NCI-H1436 treated with DMSO at 0.1 percent for 48 hours (cell line): ENCODE measurements at places on chromosomes 16 and 17.

GRCh38 chr16:56109994-56110393, 81.3 kb upstream of the GNAO1 start:
- DNase-seq: no peak

GRCh38 chr16:11276896-11277593, 765 bp upstream of the PRM2 start:
- no peak for DNase-seq

DNA sequence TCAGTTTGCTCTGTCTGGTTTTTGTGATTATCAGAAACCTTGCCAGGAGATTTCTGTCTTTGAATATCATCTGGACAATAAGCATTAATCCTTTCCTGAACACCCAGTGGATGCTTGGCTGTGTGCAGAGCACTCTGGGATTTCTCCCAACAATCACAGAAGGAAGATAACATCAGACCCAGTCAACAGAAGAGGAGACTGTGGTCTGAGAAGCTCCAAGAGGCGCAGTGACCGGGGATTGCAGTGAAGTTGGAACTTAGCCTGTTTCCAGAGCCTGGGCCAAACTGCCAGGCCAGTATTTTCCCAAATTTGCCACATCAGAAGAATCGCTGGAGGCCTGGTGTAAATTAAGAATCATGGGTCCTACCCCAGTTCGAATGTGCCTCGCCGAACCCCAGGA, 264.7 kb downstream of the C16orf95 start:
- no peak for DNase-seq

DNA sequence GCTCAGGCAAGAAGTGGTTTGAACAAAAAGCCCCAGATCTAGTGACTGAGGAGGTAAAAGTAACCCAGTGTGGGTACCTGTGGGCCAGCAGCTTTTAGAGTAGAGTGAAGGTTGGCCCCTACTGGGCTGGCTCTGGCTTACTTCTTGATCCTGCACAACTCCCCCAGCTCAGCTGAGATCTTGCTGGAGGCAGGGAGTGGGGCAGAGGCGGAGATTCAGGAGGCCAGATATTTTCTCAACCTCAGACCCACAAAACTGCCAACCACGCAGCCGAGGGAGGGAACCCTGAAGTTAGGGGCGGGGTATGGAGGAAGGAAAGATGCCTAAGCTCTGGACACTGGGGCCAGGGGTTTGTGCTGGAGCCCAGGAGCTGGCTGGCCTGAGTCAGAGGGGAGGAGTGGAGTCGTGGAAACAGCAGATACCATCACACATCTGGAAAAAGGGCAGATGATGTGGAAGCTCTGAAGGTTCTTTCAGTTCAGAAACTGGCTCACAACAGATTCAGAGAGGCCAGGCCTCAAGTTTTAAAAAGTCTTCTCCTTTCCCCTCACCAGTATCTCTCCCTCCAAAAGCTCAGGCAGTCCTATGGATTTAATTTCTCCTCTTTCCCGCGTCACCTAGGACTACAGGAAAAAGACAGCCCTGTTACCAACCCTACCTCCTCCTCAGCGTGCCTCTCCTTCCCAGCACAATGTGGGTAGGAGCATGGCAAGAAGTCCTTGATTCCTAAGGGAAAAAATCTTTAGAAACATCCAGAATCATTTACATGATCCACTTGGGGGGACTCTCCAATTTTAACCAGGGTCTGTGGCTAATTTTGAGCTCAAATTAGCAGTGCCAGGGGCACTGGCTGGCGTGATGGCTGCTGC, 48.1 kb downstream of the MYO18A start:
- no peak for DNase-seq

DNA sequence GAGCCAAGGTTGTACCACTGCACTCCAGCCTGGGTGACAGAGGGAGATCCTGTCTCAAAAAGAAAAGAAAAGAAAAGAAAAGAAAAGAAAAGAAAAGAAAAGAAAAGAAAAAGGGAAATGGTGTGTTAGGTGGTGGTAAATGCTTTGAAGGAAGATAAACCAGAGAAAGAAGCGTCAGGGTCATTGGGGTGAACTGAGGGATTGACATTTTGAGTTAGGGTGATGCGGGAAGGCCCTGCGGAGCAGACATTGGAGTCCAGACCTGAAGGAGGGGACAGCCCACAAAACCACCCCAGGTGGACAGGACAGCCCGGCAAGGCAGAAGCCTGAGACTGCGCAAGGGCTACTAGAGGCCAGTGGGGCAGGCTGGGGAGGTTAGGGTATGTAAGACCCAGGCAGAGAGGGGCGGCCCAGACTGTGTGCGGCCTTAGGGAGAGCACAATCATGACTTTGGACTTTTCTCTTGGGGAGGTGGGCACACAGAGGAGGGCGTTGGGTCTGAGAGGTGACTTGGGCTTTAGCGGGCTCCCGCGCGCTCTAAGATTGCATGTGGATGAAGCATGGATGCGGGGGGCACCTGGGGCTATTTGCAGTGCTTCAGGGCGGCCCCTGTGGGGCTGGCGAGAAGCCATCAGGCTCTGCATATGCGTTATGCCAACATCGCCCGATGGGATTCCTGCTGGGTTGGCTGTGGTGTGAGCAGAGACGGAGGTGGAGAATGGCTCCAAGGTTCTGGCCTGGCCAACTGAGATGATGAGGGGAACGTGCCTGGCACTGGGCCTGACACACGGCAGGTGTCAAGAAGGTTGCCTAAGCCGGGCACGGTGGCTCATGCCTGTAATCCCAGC, 3.3 kb upstream of the GAA start:
- no peak for DNase-seq

- DNase-seq: no peak
These were observed 3.5 kb downstream of the GSG1L start for GRCh38 chr16:28059841-28060575.

- DNase-seq: no peak
These were observed 3.6 kb downstream of the USP7 start for GRCh38 chr16:8959921-8960787.

- DNase-seq: no peak
These were observed 1.0 kb upstream of the MFAP4 start for GRCh38 chr17:19387921-19388521.

GRCh38 chr17:73304971-73305812, 6.6 kb downstream of the CDC42EP4 start:
- DNase-seq: no peak

DNA sequence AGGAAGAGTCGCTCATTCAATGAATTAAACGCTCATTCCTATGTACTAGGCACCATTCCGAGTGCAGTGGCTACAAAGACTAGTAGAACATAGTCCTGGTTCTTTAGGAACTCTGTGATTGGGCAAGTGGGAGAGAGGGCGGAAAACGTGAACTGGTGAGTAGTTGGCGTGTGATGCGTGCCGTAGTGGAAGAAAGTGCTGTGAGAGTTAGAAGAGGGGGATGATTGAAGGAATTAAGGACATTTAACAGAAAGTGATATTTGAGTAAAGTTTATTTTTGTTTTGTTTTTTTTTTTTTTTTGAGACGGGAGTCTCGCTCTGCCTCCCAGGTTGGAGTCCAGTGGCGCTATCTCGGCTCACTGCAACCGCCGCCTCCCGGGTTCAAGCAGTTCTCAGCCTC, 7.9 kb upstream of the SLFN14 start:
- DNase-seq: no peak

DNA sequence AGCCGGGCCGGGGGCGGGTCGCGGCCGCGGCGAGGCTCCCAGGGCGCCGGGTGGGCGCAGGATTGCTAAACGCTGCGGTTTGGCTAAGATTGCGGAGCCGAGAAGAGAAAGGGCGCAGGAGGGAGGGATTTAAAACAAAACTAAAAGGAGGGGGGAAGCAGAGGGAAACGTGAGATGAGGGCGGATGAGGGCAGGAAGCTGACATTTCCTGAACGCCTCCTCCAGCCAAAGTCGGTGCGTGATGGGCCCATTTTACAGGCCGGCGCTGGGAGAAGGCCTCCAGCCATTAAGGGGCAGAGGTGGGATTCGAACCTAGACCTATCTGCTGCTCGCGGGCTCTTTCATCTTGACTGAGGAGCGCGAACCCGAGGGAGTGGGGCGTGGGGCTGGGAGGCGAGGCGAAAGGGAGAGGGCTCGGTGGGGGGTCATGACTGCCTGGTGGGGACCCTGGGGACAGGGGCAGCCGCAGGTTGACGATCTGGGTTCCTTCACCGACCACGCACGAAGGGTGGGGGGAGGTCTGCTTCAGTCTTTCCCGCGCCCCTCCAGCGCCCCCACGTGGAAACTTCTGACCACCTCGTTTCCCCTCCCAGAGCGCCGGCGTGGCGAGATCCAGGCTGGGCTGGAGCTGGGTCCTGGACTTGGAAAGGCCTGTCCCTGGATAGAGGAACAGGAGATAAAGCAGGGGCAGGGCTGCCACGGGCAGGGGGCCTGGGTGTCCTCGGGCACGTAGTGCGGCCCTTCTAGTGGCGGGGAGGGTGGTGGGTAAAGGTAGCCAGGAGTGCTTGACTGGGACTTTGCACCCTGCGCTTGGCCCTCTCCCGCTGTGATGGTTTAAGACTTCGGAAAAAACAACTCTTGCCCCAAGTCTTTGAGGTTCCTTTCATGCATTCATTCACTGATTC, 3.8 kb upstream of the TAC4 start:
- no peak for DNase-seq

DNA sequence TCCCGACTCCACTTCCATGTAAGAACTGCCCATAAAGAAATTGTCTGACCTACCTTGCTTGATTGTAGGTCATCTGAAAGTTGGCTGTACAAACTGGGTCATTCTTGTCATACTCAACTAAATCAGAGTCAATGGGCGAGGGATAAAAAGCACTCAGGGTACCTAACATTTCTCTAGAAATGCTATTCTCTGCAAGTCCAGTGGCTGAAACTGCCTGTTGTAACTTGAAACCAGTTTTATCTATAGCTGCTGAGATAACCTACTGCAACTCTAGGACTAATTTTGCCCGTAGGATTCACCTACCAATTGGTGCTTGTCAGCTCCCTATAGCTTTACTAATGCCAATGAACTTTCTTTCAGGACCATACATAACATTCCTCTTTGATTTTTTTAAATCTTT, 100.1 kb upstream of the GRIN2A start:
- DNase-seq: no peak
